ENCODE measurements at places on chromosomes 5 and 9.

DNA sequence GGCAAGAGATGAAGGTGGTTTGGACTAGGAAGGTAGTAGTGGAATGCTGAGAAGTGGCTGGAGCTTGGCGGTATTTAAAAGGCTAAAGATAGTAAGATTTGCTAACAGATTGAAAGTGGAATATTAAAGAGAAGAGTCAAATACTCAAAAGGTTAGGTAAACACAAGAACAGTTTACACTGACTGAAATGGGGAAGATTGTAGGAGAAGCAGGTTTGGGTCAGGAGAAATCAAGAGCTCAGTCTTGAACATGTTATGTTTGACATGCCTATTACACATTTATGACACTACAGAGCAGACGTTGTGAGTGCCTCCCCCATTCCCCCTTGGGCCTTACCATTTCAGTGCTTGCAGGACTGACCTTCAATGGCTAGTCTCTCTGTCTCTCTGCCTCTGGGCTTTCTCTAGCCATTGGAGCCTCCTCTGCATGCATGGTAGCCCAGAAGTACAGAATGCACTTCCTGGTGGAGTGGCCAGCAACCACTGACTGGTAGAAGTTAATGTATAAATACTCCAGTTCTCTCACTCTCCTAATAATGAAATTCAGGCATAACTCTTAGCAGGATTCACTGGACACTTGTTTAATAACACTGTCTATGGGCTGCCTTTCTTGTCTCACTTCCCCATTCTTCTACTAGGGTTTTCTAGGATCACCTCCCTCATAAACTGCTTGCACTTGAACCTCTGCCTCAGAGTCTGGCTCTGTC, 56.8 kb downstream of the HMGCS1 start:
- no peak for DNase-seq

DNA sequence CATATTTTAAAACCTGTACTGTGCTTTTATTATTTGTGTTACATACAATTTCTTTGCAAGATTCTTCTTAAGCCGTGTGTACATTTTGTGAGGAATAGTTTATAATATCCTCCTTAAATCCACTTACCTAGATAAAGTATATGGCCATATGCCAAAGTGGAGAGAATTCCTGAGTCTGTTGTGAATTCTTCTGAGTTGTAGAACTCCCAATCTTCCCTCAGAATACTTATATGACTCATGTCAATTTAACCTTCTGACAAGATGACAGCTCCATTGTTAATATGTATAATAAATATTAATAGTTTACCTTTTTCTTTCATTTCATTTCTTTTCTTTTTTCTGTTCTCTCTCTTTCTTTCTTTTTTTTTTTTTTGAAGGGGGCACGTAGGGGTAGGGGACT, 6.0 kb upstream of the RICTOR start:
- no peak for DNase-seq

GRCh38 chr5:127858116-127858784, 155.1 kb downstream of the CCDC192 start:
- no peak for DNase-seq

DNA sequence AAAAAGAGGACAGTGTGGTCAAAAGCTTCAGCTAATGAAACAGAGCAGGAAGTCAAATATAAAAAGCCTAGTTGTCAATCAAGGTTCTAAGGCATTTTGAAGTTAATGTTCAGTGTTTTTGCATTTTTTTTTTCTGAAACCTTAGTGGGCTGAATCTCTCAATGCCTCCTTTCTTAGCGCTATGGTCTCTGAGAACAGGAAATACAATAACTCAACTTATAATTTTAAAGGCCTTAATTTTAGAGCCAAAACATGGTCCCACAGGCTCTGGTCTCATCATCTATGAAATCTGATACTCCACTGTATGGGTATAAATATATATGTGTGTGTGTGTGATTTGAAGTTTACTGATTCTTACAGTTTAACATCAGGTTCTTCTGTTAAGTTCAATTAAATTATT, 63.3 kb upstream of the DPYSL3 start:
- DNase-seq: no peak

DNA sequence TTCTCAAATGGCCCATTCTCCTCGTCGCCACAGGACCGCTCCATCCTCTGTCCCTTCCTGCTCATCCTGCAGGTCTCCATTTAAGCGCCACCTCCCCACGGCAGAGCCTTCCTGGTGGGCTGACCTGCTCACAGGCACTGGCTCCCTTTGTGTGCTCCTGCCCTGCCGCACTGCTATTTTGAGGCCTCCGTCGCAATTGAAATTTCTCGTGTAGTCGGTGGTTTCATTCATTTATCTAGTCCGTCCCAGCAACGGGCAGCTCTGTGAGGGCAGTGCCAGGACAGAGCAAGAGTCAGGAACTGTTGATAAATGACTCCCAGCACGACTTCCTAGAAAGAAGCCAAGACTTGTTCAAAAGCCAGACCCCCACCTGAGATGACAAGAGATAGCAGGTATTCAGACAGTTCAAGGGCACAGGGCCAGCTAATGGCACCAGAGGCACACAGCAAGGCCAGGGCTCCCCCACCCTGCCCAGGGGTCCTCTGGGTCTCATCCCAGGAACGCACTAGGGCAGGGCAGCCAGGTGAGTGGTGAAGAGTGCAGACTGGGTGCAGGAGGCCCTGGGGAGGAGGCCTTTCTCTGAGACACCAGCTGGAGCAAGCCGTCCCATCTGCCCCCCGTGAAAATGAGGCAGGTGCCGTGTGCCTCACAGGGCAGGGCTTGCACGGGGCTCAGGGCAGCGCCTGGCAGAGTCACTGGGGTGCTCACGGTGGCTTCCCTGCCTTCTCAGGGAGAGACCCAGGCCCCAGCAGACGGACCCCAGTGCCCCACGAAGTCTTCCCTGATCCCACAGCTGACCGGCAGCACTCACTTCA, 36.9 kb downstream of the FAM78A start:
- DNase-seq: no peak

DNA sequence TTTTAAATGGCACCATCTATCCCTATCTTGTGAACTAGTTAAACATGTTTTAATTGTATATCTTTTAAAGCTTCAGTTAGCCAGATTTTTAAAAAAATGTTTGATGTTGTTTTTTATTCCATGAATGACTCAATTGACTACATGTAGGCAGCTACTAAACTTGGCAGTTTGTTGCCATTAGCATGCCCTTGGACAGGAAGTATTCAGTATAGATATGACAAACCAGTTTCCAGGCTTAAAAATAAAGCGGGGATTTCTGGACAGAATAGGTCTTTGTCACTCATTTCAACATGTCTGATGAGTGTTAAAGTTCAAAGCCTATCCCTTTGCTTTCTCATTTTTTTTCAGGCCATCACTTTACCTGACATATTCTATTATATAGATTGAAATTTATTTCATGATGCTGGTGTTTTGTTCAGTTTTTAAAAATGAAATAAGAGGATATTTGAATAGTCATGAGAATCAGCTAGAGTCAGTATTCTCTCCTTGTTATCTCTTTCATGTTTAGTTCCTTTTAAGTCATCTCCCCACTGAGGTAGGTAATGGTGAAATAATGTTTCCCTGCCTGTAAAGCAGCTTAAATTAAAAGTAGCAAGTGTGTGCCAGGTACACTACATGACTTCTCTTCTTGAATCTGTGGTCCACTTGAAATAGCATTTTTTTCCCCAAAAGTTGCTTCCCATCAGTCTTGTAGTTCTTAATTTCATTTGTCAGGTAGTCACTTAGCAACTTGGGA, 11.9 kb downstream of the TNFAIP8 start:
- DNase-seq: no peak

- no peak for DNase-seq
These were observed 82.9 kb downstream of the ADGRV1 start for GRCh38 chr5:90641528-90641927.

GRCh38 chr5:177134697-177135225, 1.2 kb downstream of the NSD1 start:
- no peak for DNase-seq

- no peak for DNase-seq
These were observed 74.5 kb downstream of the C7 start for GRCh38 chr5:40983781-40984180.

GRCh38 chr5:98604721-98605425, 168.6 kb upstream of the RGMB start:
- DNase-seq: peak; percentile 70

DNA sequence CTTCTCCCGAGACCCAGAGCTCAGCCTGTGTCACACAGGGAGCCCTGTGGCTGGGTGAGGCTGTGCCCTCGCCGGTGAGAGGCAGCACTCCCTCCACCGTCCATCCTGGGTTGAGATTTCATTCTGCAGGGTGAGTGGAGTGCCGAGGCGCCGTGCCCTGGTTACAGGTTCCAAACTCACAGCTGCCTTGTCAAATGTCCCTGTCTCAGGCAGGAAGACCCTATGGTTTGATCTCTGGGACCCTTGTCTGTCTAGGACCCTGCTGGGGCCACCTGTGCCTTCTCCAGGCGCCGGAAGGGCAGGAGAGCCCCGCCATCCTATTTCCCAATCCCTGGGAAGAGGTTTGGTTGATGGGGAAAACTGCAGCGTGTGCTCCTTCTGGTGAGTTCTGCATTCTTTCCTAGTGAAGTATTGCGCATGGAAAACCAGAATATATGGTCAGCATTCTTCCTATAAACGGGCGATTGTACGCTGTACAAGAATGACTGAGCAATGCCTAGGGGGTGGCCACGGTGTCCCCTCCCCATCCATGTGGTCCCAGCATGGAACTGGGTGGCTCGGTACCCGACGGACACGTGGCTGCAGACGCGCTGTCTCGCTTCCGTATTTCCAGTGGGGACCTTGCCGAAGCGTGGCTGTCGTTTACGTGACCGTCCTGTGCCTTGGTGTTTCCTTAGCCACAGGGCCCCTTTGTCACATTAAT, 95.9 kb upstream of the COL5A1 start:
- DNase-seq: no peak

DNA sequence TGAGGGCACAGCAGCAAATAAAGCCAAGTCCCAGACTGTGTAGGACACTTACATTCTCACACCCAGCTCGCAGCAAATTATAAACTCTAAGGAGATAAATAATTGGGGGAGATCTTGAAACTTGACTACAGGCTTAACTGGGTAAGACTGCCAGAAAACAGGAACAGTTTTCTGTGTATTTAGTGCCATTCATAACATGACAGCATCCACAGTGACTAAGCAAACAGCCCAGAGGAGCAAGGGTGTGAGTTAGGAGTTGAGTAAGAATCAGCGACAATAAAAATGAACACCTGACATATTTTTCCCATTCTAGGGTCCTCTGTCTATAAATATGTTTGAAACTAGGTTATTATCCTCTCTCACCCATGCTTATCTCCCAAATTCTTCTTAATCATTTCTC, 370.9 kb upstream of the WWC1 start:
- DNase-seq: no peak

- no peak for DNase-seq
These were observed 25.6 kb downstream of the CAMK2A start for GRCh38 chr5:150263801-150264621.

GRCh38 chr5:155595791-155596190, 582.2 kb downstream of the KIF4B start:
- DNase-seq: no peak

DNA sequence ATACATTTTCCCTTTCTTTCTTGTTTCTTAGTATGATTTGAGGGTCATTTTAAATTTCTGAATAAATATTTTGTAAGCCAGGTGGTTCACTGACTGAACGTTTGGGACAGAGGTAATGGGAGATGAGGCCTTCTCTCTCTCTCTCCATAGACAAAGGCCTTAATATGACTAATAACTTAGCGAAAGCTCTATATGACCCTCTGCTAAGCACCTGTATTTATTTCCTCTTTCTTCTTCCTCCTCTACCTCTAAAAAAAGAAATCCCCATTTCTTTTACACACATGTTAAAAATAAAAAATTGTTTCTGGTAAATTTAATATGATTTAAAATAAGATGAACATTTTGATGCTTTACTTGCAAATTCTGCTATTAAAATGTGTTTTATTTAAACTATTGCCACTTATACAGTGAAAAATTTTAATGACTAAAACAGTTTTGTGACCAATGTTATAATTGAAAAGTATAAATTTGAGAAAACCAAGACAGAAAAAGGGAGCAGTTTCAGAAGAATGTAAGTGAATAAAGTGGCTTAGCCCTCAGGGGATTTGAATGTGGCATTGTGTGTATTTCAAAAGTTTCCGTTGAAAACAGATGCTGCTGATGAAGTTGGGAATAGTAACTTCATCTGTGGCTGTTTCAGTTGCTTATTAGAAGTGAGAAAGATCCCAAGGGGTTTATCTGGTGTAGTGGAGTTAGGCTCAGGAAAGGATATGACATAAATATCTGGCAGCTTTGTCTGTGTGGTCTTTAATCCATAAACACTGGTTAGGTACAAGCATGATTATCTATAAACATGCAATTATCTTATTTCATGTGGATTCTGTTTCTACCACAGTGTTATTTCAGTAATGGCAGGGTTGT, 128.6 kb upstream of the GRHPR start:
- peak; percentile 42 for DNase-seq

- no peak for DNase-seq
These were observed 221.4 kb downstream of the SPATA31D1 start for GRCh38 chr9:82209797-82210470.

DNA sequence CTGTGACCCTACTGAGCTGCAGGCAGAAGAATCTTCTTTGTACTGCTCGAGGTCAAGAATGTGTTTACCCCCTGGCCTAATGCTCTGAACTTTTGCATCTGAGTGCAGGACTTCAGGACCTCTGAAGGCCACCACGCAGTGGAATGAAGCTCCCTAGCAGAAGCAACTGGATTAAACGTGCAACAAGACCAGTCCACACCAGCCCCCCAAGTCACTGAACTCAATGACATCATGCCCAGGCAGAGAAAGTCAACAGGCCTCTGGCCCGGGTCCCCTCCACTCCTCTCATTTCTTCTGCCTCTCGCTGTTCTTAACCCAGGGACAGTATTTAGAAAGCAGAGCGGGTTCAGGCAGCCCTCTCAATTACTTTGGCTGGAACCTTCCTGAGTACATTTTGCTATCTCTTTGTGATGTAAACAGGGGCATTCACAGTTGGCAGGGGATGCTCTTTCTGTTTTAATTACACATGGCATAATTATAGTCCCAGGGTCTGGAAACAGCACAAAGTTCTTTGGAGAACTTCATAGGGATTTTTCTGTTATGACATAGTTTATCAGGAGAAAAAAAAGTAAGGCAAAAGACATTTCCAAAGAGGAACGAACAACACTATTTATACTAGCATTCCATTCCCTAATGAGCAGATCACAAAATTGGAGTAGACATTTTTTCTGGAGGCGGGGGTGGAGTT, 108.2 kb upstream of the SPATA31D4 start:
- DNase-seq: no peak

DNA sequence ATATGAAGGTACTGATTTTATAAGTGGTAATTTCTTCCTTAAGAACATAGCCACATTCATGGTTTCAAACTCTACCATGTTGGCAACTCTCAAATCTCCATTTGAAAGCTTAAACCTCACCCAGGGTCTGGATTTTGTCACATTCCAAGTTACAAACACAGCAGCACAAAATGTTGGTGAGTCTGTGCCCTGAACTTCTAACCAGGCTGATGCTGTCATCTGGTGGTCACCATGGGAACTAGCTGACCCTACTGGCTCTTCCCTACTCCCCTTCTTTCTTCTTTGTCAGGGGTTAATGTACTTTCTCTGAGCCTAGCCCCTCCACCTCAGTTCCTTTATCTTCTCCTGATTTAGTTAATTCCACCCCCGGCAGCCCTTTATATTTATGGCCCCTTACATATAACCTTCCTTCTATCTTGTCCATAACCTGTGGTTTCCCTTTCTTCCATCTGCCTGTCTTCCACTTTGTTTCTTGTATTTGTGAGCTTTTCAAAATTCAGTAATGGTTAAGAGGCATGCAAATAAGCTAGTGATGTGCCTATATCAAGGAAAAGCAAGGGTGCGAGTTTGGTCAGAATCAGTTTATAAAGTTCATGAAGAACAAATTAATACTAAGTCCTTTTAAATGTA, 35.9 kb downstream of the TGFBR1 start:
- peak; percentile 87 for DNase-seq
